GM04504 (cell line): ENCODE measurements at places on chromosomes 7 and 10.

DNA sequence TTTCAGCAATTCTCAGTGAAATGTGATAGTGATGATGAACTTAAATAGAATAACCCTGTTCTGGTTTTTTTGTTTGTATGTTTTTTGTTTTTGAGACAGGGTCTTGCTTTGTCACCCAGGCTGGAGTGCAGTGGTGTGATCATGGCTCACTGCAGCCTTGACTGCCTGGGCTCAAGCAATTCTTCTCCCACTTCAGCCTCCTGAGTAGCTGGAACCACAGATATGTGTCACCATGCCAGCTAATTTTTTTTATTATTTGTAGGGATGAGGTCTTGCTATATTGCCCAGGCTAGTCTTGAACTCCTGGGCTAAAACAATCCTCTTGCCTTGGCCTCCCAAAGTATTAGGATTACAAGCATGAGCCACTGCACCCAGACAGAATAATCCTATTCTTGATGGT lies 14.3 kb upstream of the COL17A1 start:
- no peak for DNase-seq

- DNase-seq = no peak
Observed at GRCh38 chr7:156753229-156753560, 112.6 kb downstream of the RNF32 start.

- DNase-seq = no peak
Observed at GRCh38 chr7:157875230-157876179, 538.7 kb downstream of the DNAJB6 start.

- peak; percentile 97 for DNase-seq
Observed at GRCh38 chr7:100101016-100101862, at the start of the genes AP4M1 and MCM7. AP4M1 (plus strand) TSS chr7:100101643; CDS start chr7:100101715, 72 bp downstream. MCM7 (minus strand) TSS chr7:100101397; CDS start chr7:100101294, 103 bp downstream.

- DNase-seq = no peak
Observed at GRCh38 chr10:84820596-84820995, 492.2 kb downstream of the CCSER2 start.

DNA sequence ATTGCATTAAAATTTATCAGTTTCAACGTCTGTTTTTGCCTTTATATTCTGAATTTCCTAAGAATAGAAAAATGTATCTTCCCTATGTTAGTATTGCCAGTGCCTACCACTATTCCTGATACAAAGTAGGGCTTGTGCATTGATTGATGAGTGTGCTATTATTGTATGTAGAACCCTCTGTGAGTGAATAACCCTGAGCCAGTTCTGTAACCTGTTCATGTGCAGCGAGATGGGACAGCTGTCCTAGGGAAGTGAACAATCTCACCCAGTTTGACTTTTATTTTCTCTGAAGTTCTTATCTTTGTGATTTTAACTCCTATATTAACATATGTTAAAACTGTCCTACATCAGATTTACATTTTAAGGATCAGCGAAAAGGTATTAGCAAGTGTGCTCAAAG lies 178.4 kb upstream of the ADO start:
- no peak for DNase-seq

- no peak for DNase-seq
Observed at GRCh38 chr10:130770018-130770630, 541.4 kb downstream of the TCERG1L start.

DNA sequence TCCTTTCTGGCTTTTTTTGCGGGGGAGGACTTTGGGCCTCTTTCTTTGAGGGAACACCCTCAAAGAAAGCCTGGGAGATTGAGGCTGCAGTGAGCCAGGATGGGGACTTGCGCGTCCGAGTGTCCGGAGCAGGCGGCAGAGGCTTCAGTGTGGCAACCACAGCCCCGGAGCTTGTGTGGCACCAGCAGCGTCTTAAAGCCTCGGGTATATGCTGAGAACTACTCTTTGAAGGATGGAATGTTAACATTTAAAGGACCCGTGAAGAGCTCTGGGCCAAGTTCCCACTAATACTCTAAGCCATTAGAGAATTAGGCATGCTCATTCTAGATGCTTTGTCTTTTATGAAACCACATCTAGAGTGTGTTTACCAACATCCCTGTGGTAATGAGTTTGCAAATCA lies 168.2 kb downstream of the SEPTIN7 start:
- DNase-seq = no peak

GRCh38 chr10:70874061-70874460 lies 14.3 kb downstream of the PCBD1 start:
- no peak for DNase-seq

DNA sequence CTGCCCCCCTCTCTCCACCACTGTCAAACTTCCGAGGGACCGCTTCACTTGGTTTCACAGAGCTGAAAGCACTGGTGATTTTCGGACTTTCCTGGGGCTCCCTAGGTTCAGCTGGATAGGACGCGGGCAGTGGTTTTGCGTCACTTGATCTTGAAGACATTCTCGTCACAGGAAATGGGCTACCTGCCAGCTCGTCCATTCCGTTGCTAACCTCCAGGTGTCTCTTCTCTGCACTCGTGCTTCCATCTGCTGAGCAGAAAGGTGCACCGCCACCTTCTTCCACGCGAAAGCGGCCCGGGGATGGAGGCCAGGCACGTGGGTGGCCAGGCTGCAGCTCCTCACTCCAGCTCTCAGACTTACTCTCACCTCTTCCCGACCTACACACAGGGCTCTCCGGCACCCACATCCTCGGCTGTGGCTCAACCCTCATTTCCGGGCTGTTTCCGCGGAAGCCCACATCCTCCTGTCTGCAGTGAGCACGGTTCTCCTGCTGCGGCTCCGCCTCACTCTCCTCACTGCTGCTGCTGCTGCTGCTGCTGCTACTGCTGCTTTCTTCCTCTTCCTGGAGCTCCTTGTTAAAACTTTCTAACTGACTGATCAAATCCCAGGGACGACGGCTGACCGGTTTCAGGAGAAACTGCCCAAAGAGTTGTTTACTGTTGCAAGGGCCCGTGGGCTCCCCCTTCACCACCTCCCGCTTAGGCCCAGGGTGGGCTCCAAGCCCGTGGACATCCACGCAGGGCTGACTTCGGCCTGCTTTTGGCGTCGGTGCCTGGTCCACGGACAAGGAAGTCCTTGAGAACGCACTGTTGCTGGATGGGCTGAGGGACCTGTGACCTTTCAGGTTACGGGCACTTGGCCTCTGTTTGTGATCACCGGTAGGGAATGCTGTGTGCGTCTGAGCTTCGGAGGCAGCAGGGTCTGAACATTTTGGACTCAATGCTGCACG lies 32.1 kb downstream of the JCAD start:
- DNase-seq = no peak

GRCh38 chr10:16787361-16787791 lies 29.8 kb downstream of the RSU1 start:
- no peak for DNase-seq

- peak; percentile 68 for DNase-seq
Observed at GRCh38 chr7:44867073-44867995, 18.0 kb downstream of the PURB start.

GRCh38 chr10:19480353-19480752 lies 335.9 kb upstream of the PLXDC2 start:
- DNase-seq = no peak

DNA sequence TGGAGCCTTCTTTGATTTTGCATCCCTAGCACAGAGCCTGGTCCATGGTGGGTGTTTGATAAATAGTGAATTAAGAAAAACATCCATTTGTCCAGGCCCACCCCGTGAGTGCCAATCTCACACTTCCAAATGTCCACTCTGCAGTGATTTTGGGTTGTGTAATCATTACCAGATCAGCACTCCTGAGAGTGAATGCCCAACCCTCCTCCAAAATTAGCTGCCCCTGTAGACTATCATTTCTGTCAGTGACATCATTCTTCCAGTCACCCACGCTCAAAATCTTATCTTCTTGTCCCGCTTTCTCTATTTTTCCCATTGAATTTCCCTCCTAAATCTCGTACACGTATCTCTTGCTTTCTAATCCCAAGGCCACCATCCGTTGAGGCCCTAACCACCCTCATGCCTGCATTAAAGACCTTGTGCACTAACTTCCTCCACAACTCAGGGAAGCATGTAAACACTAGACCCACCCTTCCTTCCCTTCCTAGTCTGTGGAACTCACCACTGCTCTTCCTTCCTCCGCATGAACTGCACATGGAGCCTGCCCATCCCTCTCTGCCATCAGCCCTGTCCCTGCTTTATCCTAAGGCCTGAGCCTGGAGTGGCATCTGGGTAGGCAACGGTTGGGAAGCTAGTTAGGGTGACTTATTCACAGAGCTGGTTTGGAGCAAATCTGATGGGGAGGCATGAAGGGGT lies 32.8 kb downstream of the PIK3AP1 start:
- DNase-seq = no peak

GRCh38 chr10:93844979-93845626 lies 48.7 kb upstream of the SLC35G1 start:
- DNase-seq = no peak

GRCh38 chr10:60901561-60902235 lies 42.3 kb downstream of the RHOBTB1 start:
- no peak for DNase-seq

- no peak for DNase-seq
Observed at GRCh38 chr7:100886142-100886935, 3.2 kb downstream of the UFSP1 start.

- no peak for DNase-seq
Observed at GRCh38 chr10:113648478-113648877, 15.4 kb downstream of the NRAP start.

DNA sequence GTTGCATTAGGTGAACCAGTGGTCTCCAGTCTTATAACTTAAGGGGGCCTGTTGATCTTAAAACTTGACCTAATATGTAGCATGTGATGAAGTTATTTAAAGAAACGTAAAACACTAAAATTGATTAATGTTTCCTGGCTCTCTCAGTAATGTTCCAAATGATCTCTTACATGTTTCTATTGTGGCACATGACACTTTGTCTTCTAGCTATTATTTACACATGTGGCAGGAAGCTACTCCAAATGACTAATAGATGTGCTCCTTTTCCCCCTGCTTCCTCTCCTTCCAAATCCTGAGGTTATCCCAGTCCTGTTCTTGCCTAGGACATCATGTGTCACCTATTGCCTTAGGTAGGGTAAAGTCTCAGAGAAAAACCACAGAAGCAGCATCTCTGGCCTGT lies 89.4 kb downstream of the FAS start:
- no peak for DNase-seq

DNA sequence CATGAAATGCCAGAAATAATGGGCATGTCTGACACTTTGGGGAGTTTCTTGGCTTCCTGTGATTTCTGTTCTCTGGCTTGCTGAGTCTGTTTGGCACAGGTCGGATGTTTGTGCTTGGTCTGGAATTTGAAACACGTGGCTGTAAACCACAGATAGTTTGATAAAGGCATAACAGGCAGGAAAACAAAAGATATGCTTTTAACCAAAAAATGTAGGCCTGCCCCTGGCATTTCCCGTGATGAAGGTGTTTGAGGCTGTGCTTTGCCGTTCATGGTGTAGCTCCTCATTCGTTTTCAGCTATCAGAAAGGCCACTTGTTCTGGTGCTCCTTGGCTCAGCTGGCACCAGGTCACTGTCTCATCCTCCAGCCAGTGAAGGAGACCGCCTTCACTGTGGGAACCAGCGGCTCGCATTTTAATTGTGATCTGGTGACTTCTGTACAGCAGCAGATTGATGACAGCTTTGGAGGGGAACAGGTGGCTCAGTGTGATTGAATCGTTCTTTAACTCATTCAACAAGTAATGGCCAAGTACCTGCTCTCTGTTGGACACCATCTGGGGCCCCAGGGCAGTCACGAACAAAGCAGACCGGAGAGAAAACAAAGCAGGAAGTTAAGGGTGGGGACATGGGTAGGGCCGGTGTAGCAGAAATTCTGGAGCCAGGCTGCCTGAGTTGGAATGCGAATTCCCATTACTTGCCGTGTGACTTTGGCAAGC lies 111.5 kb downstream of the CCNY start:
- DNase-seq = peak; percentile 17

DNA sequence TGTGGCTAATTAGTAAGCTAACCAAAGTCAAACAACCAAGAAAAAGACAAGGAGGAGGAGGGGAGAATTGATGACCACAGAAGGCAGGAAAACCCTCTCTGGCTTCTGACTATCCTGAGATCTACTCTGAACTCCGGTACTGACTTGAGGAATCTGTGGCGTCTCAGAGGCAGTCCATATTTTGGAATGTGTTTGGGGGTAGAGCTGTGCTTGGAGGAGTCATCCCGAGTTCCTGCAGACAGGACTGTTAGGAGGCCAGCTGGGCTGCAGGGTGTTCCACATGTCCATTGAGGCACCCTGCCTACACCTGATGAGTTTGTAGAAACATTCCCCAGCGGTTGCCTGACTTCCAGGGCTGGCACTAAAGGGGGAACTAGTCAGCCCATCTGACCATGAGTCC lies 91.6 kb downstream of the PLCE1 start:
- no peak for DNase-seq

DNA sequence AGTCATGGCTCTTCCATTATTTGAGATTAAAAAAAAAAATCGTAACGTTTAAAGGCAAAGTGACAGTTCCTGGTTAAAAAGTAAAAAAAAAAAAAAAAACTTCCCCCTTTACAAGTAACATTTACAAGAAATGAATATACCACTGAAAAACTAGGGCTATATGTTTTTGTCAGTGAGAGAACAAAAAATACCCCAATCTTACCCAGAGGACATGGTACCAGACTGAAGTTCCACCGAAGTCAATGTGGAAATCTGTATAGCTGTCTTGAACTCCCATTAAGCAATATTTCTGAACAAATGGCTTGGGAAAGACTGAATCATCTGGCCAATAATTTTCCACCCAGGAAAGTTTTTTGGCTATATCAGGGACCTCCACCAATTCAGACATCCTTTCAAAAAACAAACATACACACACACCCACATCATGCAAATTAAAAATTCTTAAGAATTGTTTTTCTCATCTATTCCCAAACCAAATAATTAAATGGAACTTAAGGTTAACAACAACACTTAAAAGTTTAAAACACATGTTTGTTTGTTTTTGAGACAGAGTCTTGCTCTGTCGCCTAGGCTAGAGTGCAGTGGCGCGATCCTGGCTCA lies 50.2 kb downstream of the KDM7A start:
- no peak for DNase-seq

- DNase-seq = no peak
Observed at GRCh38 chr10:133544506-133544905, 17.3 kb downstream of the CYP2E1 start.

GRCh38 chr10:60905580-60905979 lies 38.4 kb downstream of the RHOBTB1 start:
- no peak for DNase-seq

- no peak for DNase-seq
Observed at GRCh38 chr10:13699216-13699615, 112.5 kb downstream of the PRPF18 start.

DNA sequence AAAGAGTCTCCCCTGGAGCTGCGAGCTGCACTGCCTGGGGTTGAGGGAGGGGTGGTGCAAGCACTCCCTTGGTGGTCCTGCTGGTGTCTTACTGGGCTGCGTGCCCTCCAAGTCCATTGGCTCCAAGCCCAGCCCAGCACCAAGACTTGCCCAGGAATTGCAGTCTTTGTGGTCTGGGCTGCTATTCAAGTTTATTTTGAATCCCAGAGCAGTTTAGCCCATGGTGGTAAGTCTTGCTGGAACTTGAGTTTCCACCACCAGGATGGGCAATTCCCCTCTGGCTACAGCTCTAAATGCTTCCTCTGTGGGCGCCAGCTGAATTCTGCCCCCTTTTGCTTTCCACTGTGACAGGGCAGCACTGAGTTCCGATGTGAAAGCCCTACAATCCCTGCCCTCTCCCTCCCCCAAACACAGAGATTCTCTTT lies 25.1 kb downstream of the GALNT11 start:
- no peak for DNase-seq
